Ovary (tissue), 10 donors: ENCODE measurements at places on chromosomes 12 and 14. TPM values are rescaled to one million over a fixed set of nuclear protein-coding genes. Genes with fewer than 3 reads are reported as not detected.

GRCh38 chr12:111438481-111438880, 32.8 kb downstream of the SH2B3 start:
- no peak for DNase-seq

DNA sequence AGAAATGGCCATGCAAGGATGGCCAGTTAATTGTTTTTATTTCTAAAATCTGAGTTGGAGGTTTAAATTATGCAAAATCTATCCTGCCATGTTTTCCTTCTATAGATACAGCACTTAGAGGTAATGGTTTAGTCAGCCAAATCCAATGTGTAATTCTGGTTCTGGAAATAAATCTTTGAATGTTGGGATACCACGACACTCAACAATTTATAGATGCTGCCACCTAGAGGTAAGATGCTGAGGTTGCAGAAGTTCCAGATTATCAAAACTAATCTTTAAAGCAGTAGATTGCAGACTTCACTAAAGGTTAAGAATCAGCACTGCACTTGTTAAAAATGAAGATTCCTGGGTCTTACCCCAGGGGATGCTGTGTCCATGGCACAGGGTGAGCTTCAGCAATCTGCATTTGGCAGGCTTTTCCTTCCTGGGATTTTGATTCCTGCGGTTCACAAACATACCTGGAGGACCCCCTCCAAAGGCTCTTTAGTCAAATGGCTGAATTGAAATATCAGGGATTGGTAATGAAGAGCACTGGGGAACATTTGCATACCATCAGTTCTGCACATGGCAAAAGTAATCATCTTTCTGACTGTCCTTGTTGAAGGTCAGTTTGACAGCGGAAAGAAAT, 53.4 kb upstream of the ANO4 start:
- DNase-seq, result no peak

- DNase-seq, result no peak
Measured at GRCh38 chr14:51512316-51512715, 139.4 kb upstream of the FRMD6 start.

GRCh38 chr14:72863216-72864006, 30.5 kb downstream of the DPF3 start:
- DNase-seq, result no peak

GRCh38 chr14:86543521-86543920, 1013.6 kb downstream of the FLRT2 start:
- DNase-seq, result no peak

GRCh38 chr12:26153421-26154154, 28.8 kb upstream of the BHLHE41 start:
- DNase-seq, result peak; percentile 26

- no peak for DNase-seq
Measured at GRCh38 chr14:80587096-80587724, 354.3 kb downstream of the CEP128 start.

- DNase-seq, result no peak
Measured at GRCh38 chr12:19035536-19035935, 94.0 kb upstream of the PLEKHA5 start.

Gene LRP1-AS
- total RNA-seq, result not detected

GRCh38 chr12:124737040-124737419, 126.6 kb downstream of the SCARB1 start:
- DNase-seq, result no peak

DNA sequence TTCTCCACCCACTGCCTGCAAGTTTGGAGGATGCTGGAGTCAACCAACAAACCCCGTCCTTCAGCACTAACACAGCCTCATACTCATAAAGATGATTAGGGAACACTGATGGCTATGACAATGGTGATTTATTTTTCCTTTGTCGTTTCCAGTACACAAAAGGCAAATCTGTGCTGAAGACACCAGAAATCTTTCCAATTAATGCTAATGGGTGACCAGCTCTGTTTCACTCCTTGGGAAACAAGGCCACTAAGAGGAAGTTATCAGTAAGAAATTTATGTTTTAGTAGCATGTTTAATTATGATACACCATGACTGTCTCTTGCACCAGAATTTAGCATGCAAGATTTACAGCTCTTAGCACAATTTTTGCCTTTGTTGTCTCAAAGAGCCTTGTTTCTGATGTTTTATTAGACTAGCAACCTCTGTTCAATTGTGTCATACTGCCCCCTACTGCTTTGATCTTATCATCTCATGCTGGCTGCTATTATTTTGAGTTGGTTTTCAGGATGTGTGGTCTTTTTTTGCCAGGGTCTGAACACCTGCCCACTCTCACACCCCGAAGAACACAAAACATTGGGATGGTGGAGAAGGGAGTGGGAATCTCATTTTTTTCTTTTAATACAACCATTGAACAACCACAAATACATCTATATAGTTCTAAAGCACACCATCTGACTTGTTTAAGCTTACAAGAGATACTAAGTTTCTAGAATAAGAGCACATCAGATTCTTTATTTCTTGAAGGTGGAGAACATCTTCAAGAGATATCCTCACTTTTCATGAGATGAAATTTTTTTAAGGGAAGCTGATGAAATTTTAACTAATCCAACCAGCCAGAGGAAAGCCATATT, 160.9 kb downstream of the SPTSSA start:
- no peak for DNase-seq

Gene CORO1C
- 71.3 TPM for total RNA-seq

GRCh38 chr12:57237596-57237931, 8.1 kb downstream of the SHMT2 start:
- DNase-seq, result no peak

Gene TGM1
- total RNA-seq, result 3.1 TPM

DNA sequence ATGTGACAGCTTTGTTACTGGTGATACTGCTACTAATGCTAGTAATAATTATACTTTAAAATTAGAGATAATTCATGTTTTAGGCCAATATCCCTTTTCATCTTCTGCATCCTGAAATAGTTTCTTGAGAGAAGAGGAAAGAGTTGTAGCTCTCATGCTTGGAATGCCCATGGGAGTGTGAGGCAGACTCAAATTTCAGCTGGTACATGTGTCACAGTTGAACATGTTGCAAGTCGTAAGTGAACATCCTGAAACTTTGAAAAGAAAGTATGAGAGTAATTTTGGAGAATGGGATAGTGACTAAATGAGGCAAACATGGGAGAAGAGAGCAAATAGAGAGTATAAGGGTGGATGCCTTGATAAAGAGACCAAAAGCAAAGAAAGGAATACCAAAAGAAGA, 168.0 kb downstream of the TMTC3 start:
- DNase-seq, result no peak

DNA sequence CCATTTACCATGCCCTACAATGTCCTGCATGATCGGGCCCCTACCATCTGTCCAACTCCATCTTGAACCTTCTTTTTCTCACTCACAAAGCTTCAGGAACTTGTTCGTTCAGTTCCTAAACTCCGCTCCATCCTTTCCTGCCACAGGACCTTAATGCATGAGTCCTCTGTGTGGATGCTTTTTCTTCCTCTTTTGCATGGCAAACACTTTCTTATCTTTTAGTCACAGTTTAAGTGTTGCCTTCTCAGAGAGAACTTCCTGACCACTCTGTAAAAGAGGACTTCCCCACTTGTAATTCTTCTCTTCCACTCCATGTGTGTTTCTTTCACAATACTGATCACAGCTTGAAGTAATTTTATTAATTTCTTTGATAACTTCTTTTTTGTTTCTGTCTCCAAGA, 54.4 kb upstream of the ETV6 start:
- no peak for DNase-seq

Gene SERPINA9
- not detected for total RNA-seq

Gene SERPINA4
- 0.22 TPM for total RNA-seq

GRCh38 chr12:79422060-79422812, 268.5 kb downstream of the PAWR start:
- no peak for DNase-seq

DNA sequence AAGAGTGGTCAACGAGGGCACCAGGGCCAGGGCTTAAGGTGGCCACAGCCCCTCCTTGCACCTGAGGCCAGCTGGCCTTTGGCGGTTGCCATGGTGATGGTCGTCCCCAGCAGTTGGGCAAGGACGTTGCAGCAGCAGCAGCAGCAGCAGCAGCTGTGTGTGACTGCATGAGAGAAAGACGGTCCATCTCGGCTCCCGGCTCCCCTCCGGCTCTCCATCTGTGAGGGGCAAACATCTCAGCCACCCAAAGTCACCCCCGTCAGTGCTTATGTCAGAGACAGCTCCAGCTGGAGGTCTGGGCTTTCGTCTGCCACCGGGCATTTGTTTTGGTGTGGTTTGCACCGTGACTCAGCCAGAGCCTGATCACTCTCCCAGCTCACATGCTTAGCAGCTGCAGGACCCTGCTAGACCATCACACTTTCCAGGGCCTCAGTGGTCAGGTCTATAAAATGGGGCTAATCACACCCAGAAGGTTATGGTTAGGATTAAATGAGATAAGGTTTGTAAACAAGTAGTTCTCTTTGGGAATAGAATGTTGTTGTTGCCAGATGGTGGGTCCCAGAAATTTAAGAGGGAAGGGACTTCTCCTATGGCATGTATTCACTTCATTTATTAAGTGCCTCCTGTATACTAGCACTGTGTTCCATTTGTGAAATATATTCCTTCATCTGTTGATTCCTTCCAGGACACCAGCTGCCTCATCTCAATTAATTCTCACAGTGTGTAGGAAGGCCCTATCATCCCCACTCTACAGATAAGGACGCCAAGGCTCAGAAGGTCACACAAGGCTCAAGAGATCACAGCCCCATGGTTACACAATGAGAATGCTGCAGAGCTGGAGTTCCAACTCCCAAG, 212.6 kb upstream of the LHX5 start:
- no peak for DNase-seq

Gene LRRC43
- total RNA-seq, result 12.9 TPM

GRCh38 chr12:26429070-26429691, 233.8 kb downstream of the SSPN start:
- no peak for DNase-seq

GRCh38 chr12:6827437-6827911, 733 bp upstream of the P3H3 start:
- peak; percentile 90 for DNase-seq

DNA sequence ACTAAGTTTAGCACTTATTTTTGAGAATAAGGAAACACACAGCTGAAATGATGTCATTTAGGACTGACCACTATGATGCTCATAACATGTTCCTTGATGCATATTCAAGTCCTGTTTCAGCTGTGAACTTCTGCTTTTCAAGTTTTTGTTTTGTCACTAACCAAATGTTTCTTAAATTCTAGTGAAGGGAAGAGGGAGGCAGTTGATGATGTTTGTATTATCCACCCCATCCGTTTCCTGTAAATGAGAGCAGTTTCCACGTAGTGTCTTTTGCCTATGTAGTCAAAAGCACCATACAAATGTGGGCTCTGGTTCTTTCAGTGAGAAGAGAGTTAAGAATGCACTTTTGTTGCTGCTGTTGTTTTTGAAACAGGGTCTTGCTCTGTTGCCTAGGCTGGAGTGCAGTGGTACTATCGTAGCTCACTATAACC, 491.8 kb downstream of the PCNX1 start:
- DNase-seq, result no peak

DNA sequence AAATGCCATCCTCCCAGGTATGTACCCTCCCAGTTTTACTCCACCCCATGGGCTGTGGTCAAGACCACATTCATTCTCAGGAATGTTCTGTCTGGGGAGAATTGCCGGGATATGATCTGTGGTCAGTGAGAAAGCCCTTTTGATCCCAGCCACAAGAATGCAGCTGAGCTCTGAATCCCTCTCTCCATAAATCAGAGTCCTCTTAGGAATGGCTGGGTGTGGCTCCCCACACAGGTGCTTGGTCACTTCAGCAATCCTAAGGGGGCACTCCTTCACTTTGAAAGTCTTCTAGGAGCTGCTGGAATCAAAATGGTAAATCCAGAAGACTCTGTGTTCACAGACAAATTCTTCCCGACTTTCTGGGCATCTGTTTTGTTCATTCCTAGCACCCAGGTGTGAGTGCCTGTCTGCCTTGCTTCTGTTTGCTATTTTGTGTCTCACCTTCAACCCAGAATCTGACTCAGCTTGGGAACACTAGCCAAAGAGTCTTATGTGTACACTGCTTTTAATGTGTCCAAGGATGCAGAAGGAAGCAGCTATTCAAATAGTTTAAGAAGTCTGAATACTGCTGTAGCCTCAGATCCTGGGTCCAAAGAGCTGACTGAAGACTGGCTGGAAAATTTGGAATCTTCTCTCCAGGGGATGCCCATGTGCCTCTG, 144.6 kb upstream of the CDKN3 start:
- DNase-seq, result no peak

GRCh38 chr12:66538970-66539369, 139.9 kb downstream of the GRIP1 start:
- DNase-seq, result no peak

DNA sequence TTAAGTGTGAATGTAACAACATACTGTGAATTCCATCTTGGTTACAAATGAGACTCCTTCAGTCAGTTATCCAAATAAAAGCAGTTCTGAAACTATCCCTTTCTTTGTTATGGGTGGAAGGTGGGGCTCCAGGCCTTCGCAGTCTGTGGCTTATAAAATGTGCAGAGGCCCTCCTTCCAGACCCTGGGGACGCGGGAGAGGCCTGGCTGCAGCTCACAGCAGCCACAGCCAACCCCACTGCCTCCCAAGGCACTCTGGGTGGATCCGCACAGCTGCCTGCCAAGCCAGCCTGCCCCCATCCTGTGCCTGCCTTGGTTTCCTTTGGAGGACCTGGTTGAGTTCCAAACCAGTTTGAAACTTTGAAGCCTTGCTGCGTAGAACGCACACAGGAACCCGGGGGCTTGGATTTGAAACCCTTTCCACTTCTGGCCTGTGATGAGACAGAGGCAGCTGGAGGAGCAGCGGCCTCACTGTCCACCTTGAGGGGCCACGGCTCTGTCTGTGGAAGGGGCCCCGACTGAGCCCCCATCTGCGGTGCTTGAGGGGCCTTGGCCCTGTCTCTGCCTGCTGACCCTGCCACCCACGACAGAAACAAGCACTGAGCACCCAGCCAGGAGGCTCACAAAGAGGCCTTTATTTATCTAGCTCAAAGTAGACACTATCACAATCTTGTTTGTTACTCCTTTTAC, 30.4 kb downstream of the CCNK start:
- DNase-seq, result peak; percentile 66

Gene NGB
- total RNA-seq, result not detected

- DNase-seq, result no peak
Measured at GRCh38 chr14:66910311-66910840, 278.9 kb upstream of the GARIN2 start.

Gene AKAP6
- total RNA-seq, result 5.7 TPM

Gene FSCB
- total RNA-seq, result not detected

- DNase-seq, result peak; percentile 94
Measured at GRCh38 chr12:122860040-122860853, 25.0 kb downstream of the HIP1R start.

Gene CMA1
- 0.27 TPM for total RNA-seq

GRCh38 chr12:124322271-124322998, 27.5 kb downstream of the RFLNA start:
- no peak for DNase-seq

- no peak for DNase-seq
Measured at GRCh38 chr14:94062344-94062940, 18.6 kb downstream of the DDX24 start.

Gene NANOG
- 0.28 TPM for total RNA-seq

DNA sequence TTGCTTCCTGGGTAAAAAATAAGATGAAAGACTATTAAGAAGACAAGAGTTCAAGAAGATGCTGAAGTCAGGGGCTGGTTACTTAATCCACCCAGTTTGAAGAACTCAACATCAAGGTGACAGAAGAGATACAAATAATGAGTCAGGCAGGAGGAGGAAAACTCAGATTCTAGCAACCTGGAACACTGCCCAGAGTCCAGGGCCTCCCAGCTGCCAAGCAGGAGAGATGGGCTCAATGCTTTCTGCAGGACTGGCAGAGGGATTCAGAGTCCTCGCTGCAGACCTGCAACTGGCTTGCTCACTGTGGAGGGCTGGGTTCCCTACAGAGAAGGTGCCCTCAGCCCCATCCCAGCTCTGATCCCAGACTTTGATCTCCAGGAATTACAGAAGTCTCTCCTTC, 28.6 kb upstream of the CEBPE start:
- peak; percentile 67 for DNase-seq

Gene APOF
- total RNA-seq, result not detected
